Naive thymus-derived CD8-positive, alpha-beta T cell (primary cell): ENCODE measurements at places on chromosomes 13 and 19. TPM values are rescaled to one million over a fixed set of nuclear protein-coding genes. Genes with fewer than 3 reads are reported as not detected.

GRCh38 chr13:41550276-41550675 lies 92.9 kb downstream of the RGCC start:
- H3K4me3 ChIP-seq = no peak overlapping the region
- no peak overlapping the region for H3K27ac ChIP-seq
- no peaks in the 10 kb centered on the region for H3K36me3 ChIP-seq
- DNase-seq = no peak

GRCh38 chr13:109010912-109011311 lies 381.5 kb downstream of the MYO16 start:
- no peak overlapping the region for H3K4me3 ChIP-seq
- no peaks in the 10 kb centered on the region for H3K4me1 ChIP-seq
- H3K36me3 ChIP-seq = no peaks in the 10 kb centered on the region

GRCh38 chr13:67577361-67577760 lies 347.2 kb upstream of the PCDH9 start:
- H3K27me3 ChIP-seq = no peaks in the 10 kb centered on the region
- no peak overlapping the region for H3K4me3 ChIP-seq
- no peaks in the 10 kb centered on the region for H3K36me3 ChIP-seq
- no peaks in the 10 kb centered on the region for H3K4me1 ChIP-seq
- no peak for DNase-seq

DNA sequence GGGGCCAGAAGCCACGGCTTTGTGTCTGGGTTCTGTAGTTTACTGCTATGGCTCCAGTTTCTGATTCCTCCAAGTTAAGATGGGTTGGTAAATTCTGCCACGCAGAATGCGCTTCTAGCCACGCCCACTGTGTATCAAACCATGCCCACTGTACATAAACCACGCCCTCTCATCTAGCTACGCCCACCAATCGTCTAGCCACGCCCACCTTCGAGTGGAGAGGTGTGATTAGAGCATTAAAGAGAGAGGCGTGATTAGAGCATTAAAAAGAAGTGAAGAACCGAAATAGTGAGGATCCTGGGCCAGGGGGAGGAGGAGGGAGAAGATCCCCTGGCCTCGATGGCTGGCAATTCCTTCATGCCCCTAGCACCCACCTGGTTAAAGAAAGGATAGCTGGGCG lies 43.7 kb upstream of the ADGRE5 start:
- DNase-seq = peak; percentile 15
- H3K27me3 ChIP-seq = no peaks in the 10 kb centered on the region
- H3K36me3 ChIP-seq = no peaks in the 10 kb centered on the region
- H3K4me3 ChIP-seq = no peak overlapping the region

GRCh38 chr13:42174344-42175162 lies 97.4 kb upstream of the AKAP11 start:
- H3K36me3 ChIP-seq = peaks cover 10% of the 10 kb centered on the region
- no peak overlapping the region for H3K4me3 ChIP-seq
- H3K4me1 ChIP-seq = peaks cover 9% of the 10 kb centered on the region
- no peaks in the 10 kb centered on the region for H3K27me3 ChIP-seq

DNA sequence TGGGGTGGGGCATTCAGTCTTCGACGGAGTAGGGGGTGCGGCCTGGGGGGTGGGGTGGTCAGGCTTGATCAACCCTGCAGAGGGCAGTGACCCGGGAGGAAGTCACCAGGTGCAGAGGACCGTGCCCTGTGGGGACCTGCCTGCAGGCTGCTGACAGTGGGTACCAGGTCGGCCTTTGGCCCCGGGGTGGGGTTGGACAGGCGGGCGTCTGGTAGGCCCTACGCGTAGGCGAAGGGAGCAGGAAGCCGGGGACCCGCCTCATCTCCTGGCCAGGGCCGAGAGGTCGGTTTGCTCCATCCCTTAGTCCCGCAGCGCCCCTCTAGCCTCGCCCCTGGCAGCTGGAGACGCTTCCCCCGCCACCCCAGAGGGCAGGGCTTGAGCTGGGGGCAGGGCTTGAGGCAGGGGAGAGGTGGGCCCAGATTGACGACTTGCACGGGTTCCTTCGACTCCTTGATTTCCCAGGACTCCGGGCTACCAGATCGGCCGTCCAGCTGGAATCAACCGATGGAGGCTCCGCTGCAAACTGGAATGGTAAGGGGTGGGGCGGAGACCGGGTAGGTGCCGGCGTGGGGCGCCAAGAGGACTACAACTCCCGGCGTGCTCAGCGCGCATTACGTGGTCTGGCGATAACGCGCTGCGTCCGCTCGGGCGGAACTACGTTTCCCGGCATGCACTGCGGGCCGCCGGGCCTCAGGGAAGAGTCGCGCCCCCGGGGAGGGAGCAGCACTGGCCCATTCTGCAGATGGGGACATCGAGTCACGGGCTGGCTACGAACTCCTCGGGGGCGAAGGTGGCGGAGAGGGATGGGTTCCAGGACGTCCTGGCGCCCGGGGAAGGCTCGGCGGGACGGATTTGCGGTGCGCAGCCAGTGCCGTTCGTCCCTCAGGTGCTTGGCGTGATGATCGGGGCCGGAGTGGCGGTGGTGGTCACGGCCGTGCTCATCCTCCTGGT lies at the start of gene PNPLA6:
TSS of gene PNPLA6 (plus strand) at position 671 of the 951 bp plus-strand sequence. CDS start at position 743, 72 bp downstream.
- no peaks in the 10 kb centered on the region for H3K27me3 ChIP-seq
- H3K27ac ChIP-seq = peak within 1 kb of the TSS; percentile 81
- DNase-seq = peak; percentile 84

GRCh38 chr13:69706807-69707206 lies 400.8 kb upstream of the ATXN8OS start:
- DNase-seq = no peak
- H3K4me3 ChIP-seq = no peak overlapping the region
- no peaks in the 10 kb centered on the region for H3K4me1 ChIP-seq
- no peaks in the 10 kb centered on the region for H3K36me3 ChIP-seq

DNA sequence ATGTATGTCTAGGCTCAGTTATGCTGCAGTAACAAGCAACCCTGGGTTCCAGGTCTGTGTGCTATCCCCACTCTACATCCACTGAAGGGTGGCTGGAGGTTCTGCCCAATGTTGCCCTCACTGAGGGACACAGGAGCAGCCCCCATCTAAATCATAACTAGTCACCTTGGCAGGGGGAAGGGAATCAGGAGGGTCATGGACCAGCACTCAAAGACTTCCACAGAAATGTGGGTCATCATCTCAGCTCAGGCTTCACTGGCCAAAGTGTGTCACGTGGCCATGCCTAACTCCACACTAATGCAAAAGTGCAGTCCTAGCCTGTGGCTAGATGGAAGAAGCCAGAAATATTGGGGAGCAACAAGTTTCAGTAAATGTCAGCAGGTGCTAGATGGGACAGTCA lies 137.3 kb upstream of the ZNF507 start:
- no peaks in the 10 kb centered on the region for H3K36me3 ChIP-seq
- H3K4me1 ChIP-seq = peaks cover 2% of the 10 kb centered on the region
- H3K27me3 ChIP-seq = peaks cover 22% of the 10 kb centered on the region
- no peak for DNase-seq
- H3K4me3 ChIP-seq = no peak overlapping the region
- no peak overlapping the region for H3K27ac ChIP-seq

DNA sequence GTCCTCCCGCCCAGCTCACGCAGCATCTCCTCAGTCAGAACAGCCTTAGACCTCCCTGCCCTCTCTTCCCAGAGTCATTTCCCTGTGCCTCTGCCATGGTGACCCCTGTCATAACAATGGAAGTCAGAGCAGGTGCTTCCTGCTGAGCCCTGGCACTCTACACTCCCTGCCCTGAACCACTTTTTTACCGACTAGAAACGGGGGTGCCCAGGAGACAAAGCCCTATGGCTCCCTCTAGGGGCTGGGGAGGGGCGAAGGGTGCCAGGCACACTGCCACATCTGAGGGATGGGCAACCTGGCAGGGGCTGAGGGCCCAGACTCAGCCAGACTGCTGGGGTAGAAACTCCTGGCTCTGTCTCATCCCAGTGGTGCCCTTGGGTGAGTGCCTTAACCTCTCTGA lies 16.4 kb downstream of the ZNF574 start:
- peaks cover 6% of the 10 kb centered on the region for H3K36me3 ChIP-seq
- peak overlapping the region; percentile 10 for H3K4me3 ChIP-seq
- no peak for DNase-seq
- H3K27me3 ChIP-seq = no peaks in the 10 kb centered on the region

DNA sequence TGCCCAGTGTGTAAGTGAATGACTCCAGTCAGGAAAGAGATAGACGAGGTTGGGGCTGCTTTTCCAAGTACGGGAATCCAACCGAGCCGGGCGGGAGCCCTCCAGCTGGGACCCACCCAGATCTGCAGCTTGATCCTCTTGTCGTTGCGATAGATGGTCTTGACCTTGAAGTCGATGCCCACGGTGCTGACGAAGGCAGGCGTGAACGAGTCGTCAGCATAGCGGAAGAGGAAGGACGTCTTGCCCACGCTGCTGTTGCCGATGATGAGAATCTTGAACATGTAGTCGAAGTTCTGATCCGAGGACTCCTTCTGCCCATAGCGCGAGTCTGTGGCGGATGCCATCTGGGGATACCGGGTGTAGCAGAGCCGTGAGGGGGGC lies 1.5 kb downstream of the RAB3A start:
- H3K36me3 ChIP-seq = peaks cover 31% of the 10 kb centered on the region
- DNase-seq = no peak
- peak overlapping the region; percentile 54 for H3K27ac ChIP-seq
- H3K4me3 ChIP-seq = peak overlapping the region; percentile 74

GRCh38 chr19:31913103-31913661 lies 432.2 kb upstream of the ZNF507 start:
- no peaks in the 10 kb centered on the region for H3K36me3 ChIP-seq
- H3K4me3 ChIP-seq = no peak overlapping the region
- DNase-seq = no peak

DNA sequence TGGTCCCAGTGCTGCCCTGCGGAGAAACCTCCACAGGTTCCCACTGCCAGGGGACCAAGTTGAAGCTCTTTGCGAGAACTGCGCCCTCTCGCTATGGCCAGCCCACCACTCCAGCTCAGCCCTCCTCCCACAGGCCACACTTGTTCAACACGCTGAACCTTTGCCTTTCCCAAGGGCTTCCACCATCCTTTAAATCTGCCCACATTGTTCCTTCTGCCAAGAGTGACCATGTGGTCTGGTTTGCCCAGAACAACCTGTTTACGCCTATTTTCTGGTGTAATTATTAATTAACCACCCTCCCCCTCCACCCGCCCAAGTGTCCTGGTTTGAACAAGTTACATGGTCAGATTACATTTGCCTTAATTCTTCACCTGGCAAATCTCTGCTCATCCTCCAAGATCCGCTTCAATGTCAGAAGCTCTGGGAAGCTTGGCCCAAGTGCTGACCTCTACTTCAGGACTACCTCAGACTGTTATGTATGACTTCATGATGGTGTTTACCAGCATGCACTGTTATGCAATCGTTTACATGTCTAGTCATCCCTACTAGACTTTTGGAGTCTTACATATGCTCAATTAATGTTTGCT lies 12.0 kb upstream of the USP12 start:
- no peak overlapping the region for H3K4me3 ChIP-seq
- H3K27me3 ChIP-seq = peaks cover 7% of the 10 kb centered on the region
- H3K27ac ChIP-seq = no peak overlapping the region
- DNase-seq = no peak
- no peaks in the 10 kb centered on the region for H3K4me1 ChIP-seq
- H3K36me3 ChIP-seq = no peaks in the 10 kb centered on the region

- peaks cover 3% of the 10 kb centered on the region for H3K36me3 ChIP-seq
- peak overlapping the region; percentile 99 for H3K4me3 ChIP-seq
- H3K27me3 ChIP-seq = no peaks in the 10 kb centered on the region
- DNase-seq = peak; percentile 98
- peaks cover 67% of the 10 kb centered on the region for H3K4me1 ChIP-seq
Measured at GRCh38 chr19:48321622-48322591, 3.4 kb upstream of the EMP3 start.

GRCh38 chr13:53020764-53021335 lies 7.8 kb upstream of the OLFM4 start:
- no peak for DNase-seq
- H3K36me3 ChIP-seq = no peaks in the 10 kb centered on the region
- H3K27ac ChIP-seq = no peak overlapping the region
- H3K4me3 ChIP-seq = no peak overlapping the region

GRCh38 chr13:99559560-99559959 lies 58.3 kb downstream of the TM9SF2 start:
- DNase-seq = no peak
- H3K36me3 ChIP-seq = peaks cover 89% of the 10 kb centered on the region
- H3K4me1 ChIP-seq = no peaks in the 10 kb centered on the region
- no peaks in the 10 kb centered on the region for H3K27me3 ChIP-seq
- no peak overlapping the region for H3K27ac ChIP-seq

Gene DHDH
- 2.4 TPM for polyA plus RNA-seq

- H3K36me3 ChIP-seq = no peaks in the 10 kb centered on the region
- H3K27me3 ChIP-seq = no peaks in the 10 kb centered on the region
- no peak for DNase-seq
- H3K4me3 ChIP-seq = peak overlapping the region; percentile 94
- peaks cover 80% of the 10 kb centered on the region for H3K4me1 ChIP-seq
Measured at GRCh38 chr19:17751912-17752273, 616 bp downstream of the FCHO1 start.

DNA sequence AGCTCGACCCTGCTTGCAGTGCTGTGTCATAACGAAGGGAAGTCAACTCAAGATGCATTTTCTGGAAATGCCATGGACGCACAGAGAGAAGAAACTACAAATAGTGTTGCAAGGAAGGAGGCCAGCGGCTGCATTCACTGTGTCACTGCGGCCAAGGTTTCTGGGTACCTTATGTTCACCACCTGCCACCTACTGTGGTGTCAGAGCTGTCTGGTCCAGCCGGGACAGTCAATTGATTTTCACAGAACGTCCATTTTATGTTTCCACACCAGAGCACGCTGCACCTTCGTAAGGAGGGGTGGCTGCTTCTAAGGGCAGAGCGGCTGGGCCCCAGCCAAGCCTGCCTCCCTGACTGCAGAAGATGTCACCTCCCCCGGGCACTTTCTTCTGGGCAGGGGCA lies 17.7 kb downstream of the TSHZ3 start:
- no peak for DNase-seq
- no peak overlapping the region for H3K4me3 ChIP-seq
- peaks cover 2% of the 10 kb centered on the region for H3K4me1 ChIP-seq

Gene CLEC11A
- polyA plus RNA-seq = 15.8 TPM

DNA sequence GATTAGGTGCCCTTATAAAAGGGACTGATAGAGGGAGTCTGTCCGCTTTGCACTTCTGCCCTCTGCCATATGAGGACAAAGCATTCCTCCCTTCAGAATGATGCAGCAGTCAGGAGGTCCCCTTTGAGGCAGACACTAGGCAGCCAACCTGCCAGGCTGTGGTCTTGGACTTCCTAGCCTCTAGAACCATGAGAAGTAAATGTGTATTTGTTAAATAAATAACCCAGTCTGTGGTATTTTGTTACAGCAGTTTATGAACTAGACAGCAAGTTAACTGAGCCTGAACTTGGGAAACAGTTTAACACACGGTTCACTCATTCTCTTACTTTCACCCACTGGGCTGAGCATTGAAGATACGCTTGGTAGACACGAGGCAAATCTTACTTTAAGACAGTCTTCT lies 313.2 kb downstream of the UQCRFS1 start:
- H3K36me3 ChIP-seq = no peaks in the 10 kb centered on the region
- H3K27me3 ChIP-seq = no peaks in the 10 kb centered on the region
- no peak overlapping the region for H3K4me3 ChIP-seq
- no peak overlapping the region for H3K27ac ChIP-seq

DNA sequence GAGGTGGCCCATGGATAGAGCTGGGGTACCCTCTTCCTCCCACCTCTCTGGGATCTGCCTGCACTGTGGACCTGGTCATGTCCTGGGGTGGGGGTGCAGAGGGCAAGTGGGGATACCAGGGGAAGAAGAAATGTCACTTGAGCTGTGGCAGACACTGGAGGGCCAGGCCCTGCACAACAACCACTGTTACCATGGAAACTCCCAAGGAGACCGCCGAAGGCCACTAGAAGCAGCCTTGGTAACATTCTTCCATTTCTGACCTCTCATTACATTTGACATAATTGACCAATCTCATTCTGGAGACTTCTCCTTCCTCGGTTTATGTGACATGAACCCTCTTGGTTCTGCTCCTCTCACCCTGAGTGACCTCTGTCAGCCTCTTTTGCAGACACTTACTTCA lies 179.9 kb upstream of the SERP2 start:
- H3K27ac ChIP-seq = peak overlapping the region; percentile 6
- H3K27me3 ChIP-seq = no peaks in the 10 kb centered on the region
- DNase-seq = no peak
- H3K4me3 ChIP-seq = no peak overlapping the region

Gene AZU1
- polyA plus RNA-seq = not detected
